CD4-positive, alpha-beta T cell treated with Interleukin-4 for 4 hours (primary cell): ENCODE measurements at places on chromosomes 4 and X.

- DNase-seq = no peak
Measured at GRCh38 chr4:102678107-102678506, 82.7 kb downstream of the MANBA start.

GRCh38 chrX:39905538-39905891 lies 192.2 kb downstream of the BCOR start:
- DNase-seq = no peak

- no peak for DNase-seq
Measured at GRCh38 chr4:109408711-109409110, 24.9 kb upstream of the SEC24B start.

GRCh38 chrX:27163236-27163635 lies 299.9 kb downstream of the PPP4R3C start:
- no peak for DNase-seq

GRCh38 chr4:68079928-68080327 lies 49.7 kb downstream of the TMPRSS11F start:
- no peak for DNase-seq

DNA sequence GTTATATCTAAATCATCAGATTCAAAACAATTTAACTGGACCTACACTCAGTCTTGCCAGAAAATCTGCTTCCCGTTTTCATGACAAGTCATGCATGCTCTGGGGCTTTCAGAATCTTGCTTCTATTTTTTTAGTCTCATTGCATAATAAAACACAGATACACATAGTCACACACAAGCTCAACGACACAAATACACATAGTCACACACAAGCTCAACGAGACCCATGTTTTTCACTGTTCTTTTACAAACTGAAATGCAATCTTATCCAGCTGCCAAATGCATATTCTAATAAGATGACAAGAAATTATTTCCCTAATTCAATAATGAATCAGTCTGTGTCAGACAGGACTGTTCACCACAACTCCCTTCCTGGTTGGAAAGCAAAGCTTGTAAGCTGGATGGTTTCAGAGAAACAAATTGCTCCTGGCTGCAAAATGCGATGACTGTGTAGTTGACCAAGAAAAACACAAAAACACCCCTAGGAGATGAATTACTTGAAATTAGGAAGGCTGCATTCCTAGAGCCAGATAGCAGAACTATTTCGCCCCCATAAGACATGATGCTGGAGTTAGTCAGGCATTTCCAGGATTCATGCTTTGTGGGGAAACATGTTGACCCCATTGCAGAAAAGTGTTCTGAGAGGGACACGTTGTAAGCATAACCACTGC lies 208.7 kb downstream of the CHIC2 start:
- DNase-seq = no peak

GRCh38 chrX:77510007-77510406 lies 62.8 kb downstream of the FGF16 start:
- DNase-seq = no peak

- peak; percentile 38 for DNase-seq
Measured at GRCh38 chrX:119502727-119503483, 34.7 kb downstream of the SLC25A5 start.

GRCh38 chr4:7368296-7368695 lies 66.4 kb downstream of the PSAPL1 start:
- no peak for DNase-seq

GRCh38 chrX:134407065-134407376 lies 52.9 kb upstream of the HPRT1 start:
- DNase-seq = no peak

DNA sequence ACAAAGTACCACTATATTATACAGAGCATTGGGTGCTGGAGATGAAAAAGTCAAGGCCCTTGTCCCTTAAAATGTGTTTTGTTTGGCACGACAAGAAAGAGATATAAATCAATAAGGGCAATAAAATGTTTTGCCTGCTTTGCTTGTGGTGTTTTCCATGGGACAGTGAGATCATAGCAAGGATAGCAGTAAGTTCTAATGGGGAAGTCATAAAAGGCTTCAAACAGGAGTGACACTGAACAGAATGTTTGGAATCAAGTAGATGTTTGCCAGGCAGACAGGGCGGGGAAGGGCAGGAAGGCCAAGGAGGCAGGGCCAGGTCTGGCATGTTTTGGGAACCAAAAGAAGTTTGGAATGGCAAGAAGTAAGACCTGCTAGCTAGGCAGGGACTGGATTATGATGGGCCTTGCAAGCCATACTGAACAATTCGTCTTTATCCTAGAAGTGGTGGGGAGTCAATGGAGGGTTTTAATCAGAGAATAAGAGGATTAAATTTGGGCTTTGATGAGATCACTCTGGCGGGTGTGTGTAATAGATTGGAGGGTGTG lies 16.4 kb downstream of the FGF2 start:
- no peak for DNase-seq

DNA sequence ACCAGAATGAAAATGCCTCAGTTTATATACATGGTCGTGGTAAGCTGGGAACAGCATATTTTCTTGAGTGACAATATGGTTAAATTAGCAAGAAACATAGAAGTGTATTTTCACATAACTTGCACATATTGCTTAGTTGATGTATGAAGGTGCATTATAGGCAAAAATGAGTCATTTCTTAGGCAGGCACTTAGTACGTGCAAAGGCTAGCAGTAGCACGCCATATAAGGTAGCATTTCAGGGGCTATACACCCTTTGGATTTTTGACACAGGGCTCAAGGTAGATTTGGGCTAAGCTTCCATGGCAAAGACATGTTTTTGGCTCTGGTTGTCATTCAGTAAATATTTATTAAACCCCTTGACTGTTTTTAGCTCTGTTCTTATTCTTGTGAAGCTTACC lies 33.1 kb downstream of the PCDH7 start:
- no peak for DNase-seq

DNA sequence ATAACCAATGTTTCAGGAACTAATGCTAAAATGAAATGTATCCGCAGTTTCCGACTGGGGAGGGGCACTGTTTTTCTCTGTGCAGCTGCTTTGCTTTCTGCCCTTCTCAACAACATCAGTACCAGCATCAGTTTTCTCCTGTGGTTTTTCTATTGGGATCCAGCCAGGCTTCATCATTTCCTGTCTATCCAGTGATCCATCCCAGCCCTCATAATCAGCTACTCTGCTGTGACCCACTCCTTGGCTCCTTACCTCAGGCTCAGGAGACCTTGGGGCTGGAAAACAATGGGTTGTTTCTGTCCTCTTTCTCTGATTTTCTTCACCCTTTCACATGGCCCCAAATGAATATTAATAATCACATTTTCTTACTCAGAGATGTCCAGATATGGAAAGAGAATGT lies 222.2 kb upstream of the DKK2 start:
- no peak for DNase-seq

DNA sequence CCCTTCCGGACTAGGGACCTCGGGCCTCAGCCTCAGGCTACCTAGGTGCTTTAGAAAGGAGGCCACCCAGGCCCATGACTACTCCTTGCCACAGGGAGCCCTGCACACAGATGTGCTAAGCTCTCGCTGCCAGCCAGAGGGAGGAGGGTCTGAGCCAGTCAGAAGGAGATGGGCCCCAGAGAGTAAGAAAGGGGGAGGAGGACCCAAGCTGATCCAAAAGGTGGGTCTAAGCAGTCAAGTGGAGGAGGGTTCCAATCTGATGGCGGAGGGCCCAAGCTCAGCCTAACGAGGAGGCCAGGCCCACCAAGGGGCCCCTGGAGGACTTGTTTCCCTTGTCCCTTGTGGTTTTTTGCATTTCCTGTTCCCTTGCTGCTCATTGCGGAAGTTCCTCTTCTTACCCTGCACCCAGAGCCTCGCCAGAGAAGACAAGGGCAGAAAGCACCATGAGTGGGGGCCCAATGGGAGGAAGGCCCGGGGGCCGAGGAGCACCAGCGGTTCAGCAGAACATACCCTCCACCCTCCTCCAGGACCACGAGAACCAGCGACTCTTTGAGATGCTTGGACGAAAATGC lies at the start of gene WAS:
TSS of gene WAS (plus strand) at position 389 of the 572 bp plus-strand sequence. CDS start at position 444, 55 bp downstream.
- DNase-seq = peak; percentile 68

DNA sequence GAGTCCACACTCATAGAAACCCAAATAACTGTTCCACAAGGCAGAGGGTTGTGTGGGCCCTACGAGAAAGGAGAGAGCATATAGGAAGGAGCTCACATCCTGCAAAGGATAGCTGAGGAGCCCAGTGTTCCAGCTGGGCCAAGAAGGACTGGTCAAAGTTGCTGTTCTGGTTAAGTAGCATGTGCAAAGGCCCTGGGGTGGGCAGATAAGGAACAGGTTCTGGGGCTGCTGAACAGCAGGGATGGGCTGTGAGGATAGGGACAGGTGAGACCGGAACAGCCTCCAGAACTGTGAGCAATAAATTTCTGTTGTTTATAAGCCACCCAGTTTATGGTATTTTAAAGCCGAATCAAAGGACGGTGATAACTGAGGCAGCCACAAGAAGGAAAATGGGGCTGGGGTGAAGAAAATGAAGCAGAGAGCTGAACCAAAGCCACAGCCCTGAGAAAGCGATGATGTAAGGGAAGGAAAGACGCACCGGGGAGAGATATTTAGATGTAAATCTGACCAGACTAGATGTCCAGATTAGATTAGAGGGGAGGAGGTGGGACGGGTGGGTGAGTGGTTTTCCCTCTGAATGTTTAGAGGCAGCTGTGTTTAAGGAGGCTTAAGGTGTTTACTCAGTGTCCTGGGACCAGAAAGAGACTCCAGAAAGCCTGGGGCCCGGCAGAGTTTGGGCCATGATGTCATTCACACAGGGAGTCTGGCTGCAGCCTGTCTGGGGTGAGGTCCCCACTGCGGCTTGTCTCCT lies 180.8 kb upstream of the BCOR start:
- DNase-seq = peak; percentile 88

GRCh38 chrX:77087529-77088169 lies 359.5 kb upstream of the FGF16 start:
- no peak for DNase-seq

DNA sequence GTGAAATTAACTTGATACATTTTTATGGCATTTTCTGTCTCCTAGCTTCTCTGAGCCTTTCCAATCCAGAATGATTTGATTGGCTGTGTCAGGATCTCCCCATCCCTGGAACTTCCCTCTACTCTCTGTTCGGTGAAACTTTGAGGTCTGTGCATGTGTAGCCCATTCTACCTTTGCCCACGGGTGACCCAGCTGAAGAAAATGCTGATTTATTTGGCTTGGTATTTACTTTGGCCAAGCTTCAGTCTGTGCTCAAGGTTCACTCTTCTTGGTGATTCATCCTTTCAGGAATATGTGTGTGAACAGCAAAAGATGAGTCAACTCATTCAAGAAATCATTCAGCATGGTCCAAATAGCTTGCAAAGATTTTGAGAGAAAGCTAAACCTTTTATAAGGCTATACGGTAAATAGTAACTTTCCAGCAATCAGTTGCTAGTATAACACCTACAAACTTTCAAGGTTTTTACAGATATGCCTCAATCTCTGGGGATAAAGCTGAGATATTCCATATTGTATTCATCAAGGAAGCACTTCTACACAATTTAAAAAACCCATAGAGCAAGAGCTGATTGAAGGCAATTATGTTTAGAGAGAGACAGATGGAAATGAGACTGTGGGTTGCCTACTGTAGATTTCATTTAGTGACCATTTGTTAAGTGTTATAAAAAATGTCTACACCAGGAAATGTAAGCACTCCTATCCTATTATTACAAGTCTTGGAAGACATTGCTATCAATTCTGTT lies 233.9 kb upstream of the CXXC4 start:
- no peak for DNase-seq

DNA sequence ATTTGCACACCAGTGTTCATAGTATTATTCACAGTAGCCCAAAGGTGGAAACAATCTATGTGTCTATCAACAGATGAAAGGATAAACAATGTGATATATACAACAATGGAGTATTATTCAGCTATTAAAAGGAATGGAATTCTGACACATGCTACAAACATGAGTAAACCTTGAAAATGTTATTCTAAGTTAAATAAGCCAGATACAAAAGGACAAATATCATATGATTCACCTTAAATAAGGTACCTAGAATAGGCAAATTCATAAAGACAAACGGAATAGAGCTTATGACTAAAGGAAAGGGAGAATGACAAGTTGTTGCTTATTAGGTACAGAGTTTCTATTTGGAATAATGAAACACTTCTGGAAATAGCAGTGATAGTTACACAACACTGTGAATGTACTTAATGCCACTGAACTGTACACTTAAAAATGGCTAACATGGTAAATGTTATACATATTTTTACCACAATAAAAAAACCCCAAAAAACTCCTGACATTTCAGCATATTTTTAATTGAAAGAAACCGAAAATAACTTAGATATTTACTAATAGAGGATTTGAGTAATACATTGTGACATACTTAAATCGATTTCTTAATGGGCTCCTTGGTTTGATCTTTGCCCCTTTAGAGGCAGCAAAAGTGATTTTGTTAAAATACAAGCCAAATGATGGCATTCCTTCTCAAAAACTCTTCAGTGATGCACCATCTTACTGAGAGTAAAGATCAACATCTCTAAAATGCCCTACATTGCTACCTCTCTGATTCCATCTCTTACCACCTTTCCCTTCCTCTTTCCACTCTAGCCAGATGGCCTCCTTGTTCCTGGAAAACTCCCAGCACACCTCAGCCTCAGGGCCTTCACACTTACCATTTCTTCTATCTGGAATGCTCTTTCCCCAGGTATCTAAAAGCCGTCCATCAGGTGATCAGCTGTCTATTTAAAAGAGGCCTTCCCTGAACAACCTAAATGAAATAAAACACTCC lies 8.6 kb upstream of the CYP2U1 start:
- no peak for DNase-seq

- no peak for DNase-seq
Measured at GRCh38 chr4:17865866-17866363, 55.1 kb downstream of the NCAPG start.

- DNase-seq = no peak
Measured at GRCh38 chrX:138711399-138712347, at the start of gene FGF13. TSS of gene FGF13 (minus strand) at chrX:138711717. CDS start at chrX:138711003, 714 bp downstream.

GRCh38 chr4:9989918-9990635 lies 31.2 kb downstream of the SLC2A9 start:
- DNase-seq = no peak

DNA sequence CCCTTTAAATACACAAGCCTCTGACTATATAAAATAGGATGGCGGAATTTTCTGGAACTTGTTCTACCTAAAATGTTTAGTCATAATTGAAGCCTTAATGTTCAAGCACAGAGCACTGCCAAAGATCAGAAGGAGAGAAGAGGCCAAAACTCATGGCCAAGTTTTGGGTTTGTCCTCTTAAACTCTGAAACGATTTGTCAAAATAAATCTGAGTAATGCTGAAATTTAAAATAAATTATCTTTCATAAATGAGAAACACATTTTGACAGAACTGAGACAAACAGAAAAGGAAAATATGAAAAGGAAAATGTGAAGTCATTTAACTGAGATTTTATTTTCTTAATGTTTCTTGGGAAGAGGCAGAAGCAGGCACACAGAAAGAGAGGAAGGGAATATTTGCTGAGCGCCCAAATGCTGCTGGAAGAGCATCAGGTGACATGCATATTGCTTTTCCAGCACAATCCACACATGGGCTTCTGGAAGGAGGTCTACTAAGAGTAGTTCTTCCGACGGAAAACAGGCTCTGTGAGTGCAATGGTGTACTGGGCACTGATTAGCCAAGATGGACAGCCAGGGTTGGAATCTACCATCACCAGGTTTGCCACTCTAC lies 47.4 kb upstream of the ZNF518B start:
- DNase-seq = no peak

- no peak for DNase-seq
Measured at GRCh38 chr4:60133375-60133774, 1066.8 kb upstream of the ADGRL3 start.
